NT2/D1 (cell line): ENCODE measurements at places on chromosomes 11 and 22.

DNA sequence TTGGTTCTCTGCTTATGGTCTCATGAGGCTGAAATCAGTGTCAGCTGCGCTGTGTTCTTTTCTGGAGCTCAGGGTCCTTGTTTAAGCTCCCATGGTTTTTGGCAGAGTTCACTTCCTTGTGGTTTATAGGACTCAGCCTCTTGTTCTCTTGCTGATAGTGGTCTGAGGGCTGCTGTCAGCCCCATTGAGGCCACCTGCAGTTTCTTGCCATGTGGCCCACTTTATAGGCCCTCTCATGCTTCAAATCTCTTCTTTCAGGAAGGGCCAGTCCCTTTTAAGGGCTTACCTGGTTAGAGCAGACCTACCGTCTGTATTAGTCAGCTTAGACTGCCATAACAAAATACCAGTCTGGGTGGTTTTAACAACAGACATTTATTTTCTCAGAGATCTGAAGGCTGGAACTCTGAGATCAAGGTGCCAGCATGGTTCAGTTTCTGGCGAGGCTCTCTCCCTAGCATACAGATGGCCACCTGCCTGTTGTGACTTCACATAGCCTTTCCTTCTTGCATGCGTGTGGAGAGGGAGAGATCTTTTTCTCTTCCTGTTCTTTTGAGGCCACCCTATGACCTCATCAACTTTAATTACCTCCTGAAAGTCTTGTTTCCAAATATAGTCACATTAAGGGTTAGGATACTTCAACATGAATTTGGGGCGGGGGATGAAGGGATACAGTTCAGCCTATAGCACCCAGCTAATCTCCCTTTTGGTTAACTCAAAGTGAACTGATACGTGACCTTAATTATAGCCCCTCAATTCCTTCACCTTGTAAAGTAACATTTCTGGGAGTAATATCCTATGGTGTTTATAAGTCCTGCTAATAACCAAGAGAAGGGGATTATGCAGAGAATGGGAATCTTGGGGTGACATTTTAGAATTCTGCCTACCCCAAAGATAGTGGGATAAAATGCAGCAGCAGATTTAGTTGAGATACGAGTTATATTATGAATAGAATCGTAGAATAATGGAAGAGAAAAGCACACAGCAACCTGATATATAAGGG is 131.8 kb downstream of the UVRAG start:
- DNase-seq = no peak

DNA sequence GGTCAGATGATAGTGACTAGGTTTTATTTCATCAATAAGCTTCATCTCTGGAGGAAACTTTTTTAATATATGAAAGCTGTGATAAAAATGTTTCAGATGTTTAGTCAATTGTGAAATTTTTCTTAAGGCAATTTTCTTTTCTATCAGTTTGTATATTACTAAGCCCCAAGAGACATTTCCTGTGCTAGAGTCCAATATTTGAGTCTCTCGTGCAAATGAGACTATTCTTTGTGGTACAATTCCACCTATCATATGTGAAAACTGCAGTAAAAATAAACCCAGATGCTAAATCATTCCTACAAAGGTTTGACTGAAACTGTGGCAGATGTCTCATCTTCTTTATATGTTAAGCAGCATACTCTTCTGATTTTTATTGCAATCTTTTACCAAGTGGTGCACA is 28.0 kb downstream of the CTR9 start:
- no peak for DNase-seq

DNA sequence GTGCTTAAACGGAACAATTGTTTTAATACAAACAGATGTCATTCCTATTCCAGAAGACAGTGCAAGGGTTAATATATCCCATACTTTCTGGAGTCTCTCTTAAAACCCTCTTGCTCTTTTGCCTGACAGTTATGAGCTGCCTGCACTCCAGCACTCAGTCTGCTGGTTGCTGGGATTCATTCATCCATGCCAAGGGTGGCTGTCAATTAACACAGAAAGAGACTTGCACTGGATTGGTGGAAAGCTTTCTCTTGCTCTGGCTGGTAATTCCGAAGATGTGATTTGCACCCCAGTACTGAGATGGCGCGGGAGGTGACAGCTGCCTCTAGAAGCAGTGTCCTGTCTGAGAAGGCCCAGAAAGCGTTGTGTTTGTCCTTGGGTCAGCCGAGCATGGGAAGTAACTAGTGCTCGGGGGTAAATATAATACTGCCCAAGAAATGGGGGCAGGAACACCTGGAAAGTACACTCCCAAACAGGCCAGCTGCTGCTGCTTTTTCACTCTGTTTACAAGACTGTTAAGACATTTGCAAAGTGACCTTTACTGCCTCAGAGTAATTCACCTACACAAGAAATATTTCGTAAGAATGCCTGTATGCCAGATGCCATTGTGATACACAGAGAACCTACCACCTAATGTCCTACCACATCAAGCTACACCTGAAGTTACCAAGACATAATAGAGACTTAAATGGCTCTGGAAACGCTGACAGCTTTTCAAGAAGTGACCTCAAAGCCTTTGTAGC is 20.5 kb downstream of the SCUBE2 start:
- DNase-seq = no peak

DNA sequence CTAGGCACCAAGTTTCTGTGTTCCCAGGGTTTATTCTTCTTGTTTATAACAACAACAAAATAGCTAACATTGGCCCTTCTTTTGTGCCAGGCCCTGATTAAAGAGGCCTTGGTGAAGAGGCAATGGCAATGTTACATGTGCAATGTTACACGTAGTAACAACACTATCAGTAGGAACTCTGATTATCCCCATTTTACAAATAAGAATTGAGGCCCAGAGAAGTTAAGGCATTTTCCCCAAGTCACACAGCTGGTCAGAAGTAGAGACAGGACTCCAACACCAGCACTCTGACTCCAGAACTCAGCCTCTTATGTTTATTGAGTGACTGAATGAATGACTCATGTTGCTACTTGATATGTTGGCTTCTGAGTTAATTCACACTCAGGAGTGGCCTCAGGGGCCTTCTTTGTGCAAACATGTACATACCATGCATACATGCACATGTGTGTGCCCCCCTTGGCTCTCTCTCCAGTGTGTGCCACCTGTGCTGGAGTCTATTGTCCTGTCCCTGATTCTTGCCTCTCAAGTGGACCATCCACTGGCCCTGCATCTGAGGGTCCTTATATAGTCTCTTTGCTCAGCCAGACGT is 98.4 kb downstream of the TP53I11 start:
- DNase-seq = no peak

GRCh38 chr11:116073854-116074837 is 569.9 kb upstream of the CADM1 start:
- DNase-seq = no peak

- DNase-seq = no peak
Observed at GRCh38 chr11:78949976-78950690, 375.5 kb upstream of the NARS2 start.

DNA sequence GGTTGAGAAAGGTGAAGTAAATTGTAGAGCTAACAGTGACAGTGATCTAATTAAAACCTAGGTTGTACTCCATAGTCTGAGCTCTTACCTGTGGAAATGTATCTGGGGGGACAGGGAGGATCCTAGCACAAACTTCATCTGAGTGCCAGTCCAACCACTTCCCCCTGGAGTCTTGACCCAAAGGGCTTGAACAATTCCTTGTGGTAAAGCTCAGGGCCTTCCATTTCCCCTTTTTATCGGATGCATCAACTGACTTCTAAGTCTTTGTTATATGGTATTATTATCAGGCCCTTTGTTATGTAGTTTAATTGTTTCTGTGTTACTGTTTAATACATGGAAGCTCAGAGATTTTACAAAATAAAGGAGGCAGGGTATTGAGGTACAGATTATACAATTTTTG is 140.2 kb upstream of the SESN3 start:
- DNase-seq = no peak

GRCh38 chr22:35986088-35986487 is 42.5 kb downstream of the RBFOX2 start:
- DNase-seq = no peak

GRCh38 chr11:125157118-125157733 is 7.3 kb upstream of the PKNOX2 start:
- no peak for DNase-seq

GRCh38 chr11:87405843-87406242 is 368.1 kb downstream of the TMEM135 start:
- DNase-seq = no peak
